NCI-H524 (cell line): ENCODE measurements at places on chromosomes 6 and 20.

GRCh38 chr20:62632575-62633090, 9.7 kb upstream of the SLCO4A1 start:
- no peak for DNase-seq

DNA sequence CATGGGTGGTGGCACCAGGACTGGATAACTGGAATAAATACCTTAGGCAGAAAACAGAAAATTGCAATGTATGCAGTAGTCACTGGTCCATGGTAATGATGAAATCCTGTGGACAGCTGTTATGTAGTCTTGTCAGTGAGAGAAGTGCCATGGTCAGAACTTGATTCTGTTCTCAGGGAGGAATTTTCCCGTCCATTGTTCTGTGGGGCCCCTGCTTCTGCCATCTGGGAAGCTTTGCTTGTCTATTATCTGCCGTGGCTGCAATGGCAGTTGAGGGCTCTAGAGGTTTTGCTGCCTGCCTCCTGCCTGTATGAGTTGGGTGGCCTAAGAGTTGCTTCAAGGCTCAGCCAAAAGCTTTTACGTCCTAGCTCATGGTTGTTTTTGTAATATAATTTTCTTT, 126.8 kb upstream of the SLC35B3 start:
- no peak for DNase-seq

DNA sequence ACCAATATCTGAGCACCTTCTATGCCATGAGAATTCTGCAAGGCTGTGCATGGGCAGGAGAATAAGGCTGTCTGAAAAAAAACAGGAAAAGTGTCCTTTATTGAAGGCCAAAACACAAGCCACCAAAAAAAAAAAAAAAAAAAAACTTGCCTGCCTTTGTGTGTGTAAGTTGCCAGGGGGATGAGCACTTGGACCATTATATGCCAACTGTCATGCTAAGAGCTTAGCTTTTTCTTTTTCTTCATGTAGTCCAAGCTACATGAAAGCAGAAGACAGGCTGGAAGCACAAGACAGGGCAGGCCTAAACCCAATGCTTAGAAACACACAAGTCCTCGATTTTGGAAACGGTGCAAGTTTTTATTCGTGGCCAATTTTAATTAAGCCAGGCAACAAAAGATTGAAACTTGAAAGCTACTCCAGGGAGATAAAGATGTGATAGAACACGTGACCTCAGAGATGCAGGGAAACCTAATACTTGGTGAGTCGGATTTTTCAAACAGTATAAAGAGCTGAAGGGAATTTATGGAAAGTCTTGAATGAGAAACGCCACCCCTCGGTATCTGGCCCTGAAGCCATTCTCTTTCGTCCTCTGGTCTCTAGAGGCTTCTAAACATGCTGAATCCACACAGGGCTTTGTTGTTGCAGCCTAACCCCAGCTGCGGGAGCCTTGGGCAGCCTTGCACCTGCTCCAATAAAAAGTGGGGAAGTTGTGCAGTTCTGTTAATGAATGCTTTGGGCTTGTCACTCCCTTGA, 8.6 kb downstream of the BMP7 start:
- peak; percentile 26 for DNase-seq

DNA sequence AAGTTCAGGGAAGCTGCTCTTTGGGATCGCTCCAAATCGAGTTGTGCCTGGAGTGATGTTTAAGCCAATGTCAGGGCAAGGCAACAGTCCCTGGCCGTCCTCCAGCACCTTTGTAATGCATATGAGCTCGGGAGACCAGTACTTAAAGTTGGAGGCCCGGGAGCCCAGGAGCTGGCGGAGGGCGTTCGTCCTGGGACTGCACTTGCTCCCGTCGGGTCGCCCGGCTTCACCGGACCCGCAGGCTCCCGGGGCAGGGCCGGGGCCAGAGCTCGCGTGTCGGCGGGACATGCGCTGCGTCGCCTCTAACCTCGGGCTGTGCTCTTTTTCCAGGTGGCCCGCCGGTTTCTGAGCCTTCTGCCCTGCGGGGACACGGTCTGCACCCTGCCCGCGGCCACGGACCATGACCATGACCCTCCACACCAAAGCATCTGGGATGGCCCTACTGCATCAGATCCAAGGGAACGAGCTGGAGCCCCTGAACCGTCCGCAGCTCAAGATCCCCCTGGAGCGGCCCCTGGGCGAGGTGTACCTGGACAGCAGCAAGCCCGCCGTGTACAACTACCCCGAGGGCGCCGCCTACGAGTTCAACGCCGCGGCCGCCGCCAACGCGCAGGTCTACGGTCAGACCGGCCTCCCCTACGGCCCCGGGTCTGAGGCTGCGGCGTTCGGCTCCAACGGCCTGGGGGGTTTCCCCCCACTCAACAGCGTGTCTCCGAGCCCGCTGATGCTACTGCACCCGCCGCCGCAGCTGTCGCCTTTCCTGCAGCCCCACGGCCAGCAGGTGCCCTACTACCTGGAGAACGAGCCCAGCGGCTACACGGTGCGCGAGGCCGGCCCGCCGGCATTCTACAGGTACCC, at the start of gene ESR1:
Gene ESR1, plus strand, starts transcription at position 170 of the 858 bp plus-strand sequence. Its CDS starts 231 bp downstream, at position 401.
- no peak for DNase-seq

- no peak for DNase-seq
These were observed 14.2 kb downstream of the CCR6 start for GRCh38 chr6:167137081-167137480.

DNA sequence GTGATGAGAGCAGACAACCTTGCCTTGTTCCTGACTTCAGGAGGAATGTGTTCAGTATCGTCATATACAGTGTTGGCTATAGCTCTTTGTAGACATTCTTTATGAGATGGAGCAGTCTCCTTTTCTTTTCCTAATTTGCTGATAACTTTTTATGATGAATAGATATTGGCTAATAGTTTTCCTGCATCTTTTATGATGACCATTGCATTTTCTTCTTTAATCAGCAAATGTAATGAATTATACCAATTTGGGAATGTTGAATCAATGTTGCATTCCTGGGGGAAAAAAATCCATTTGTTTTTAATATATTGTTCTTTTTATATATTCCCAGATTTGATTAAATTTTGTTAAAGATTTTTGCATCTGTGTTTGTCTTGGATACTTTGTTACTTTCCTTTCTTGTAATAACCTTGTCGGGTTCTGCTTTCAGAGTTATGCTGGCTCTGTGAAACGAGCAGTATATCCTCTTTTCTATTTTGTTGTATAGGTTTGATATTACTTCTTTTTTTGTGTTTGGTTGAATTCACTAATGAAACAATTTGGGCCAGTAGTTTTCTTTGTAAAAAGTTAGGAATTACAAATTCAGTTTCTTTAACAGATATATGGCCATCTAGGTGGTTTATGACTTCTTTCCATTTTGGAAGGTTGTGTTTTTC, 23.9 kb downstream of the KDM1B start:
- no peak for DNase-seq

DNA sequence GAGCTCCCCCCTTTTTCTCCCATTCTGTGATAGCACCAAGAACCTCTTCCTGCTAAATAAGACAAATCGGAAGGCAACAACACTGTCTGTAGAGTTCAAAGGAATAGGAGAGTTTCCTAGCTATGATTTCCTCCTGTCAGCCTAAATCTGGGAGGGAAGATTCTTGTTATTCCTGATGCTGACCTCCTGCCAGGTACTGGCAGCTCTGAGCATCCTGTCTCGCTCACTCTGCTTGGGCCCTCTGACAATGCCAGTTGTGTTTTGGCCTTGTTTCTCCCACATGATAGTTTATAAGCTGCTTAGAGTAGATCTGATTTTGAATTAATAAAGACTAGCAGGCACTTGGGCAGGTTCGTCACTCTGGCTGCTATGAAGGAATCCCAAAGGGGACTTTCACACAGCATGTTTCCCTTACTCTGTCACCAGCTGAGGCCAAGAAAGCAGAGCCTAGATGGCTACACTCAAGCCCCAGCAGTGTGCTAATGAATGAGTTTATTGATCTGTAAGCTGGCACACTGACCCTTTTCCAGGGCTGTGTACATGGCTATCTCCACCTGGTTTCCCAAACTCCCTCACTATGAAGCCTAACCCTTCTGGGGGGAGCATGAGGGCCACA, 52.3 kb downstream of the UQCC1 start:
- DNase-seq = no peak

- DNase-seq = no peak
These were observed 69.4 kb downstream of the CDC5L start for GRCh38 chr6:44456966-44457292.

GRCh38 chr6:3843379-3844096, 5.6 kb upstream of the FAM50B start:
- DNase-seq = peak; percentile 62

- no peak for DNase-seq
These were observed 235.8 kb downstream of the GMPR start for GRCh38 chr6:16473908-16474771.

DNA sequence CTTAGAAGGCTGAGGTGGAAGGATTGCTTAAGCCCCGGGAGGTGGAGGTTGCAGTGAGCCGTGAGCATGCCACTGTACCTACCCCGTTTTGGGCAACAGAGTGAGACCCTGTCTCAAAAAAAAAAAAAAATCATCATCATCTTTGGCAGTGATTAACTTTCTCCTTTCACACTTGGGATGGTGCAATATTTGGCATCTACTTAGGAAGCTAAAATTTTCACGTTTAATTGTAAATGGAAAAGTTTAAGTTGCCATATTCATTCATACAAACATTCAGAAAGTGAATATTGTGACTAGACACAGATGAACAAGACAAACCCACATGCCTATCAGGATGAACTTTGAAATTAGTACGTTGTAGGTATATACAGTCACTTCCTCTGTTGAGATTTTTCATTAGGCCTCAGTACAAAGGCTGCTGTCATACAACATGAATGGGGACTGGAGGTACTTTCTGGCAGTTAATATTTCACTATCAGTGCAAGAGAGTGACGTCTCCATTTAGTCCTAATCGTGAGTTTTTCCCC, 10.3 kb downstream of the TOP1 start:
- DNase-seq = no peak

- DNase-seq = no peak
These were observed 484.7 kb downstream of the TFAP2B start for GRCh38 chr6:51303338-51303737.
